ENCODE measurements at places on chromosomes 12 and 14.

- DNase-seq, result peak; percentile 93
Measured at GRCh38 chr12:52873832-52874572, 25.2 kb upstream of the KRT78 start.

- peak; percentile 75 for DNase-seq
Measured at GRCh38 chr14:64191756-64192155, 102.4 kb downstream of the ESR2 start.

DNA sequence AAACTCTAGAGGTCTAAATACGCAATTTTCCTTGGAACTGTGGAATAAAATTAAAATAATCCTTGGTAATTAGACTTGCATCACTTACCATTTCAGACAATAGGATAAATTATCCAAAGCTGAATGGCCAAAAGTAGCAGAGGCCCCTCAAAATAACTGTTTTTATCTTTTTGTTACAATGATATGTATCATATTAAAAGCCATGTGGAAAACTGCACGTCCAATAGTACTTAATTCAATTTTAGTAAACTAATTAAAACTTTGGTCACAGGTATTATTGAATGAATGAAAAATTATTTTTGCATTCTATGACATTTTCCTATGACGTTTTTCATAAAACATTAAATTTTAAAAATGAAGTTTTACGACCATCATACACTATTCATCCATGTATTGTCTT, 98.5 kb downstream of the CDK17 start:
- no peak for DNase-seq

GRCh38 chr12:99745895-99746294, 98.3 kb downstream of the GARIN6 start:
- DNase-seq, result no peak

DNA sequence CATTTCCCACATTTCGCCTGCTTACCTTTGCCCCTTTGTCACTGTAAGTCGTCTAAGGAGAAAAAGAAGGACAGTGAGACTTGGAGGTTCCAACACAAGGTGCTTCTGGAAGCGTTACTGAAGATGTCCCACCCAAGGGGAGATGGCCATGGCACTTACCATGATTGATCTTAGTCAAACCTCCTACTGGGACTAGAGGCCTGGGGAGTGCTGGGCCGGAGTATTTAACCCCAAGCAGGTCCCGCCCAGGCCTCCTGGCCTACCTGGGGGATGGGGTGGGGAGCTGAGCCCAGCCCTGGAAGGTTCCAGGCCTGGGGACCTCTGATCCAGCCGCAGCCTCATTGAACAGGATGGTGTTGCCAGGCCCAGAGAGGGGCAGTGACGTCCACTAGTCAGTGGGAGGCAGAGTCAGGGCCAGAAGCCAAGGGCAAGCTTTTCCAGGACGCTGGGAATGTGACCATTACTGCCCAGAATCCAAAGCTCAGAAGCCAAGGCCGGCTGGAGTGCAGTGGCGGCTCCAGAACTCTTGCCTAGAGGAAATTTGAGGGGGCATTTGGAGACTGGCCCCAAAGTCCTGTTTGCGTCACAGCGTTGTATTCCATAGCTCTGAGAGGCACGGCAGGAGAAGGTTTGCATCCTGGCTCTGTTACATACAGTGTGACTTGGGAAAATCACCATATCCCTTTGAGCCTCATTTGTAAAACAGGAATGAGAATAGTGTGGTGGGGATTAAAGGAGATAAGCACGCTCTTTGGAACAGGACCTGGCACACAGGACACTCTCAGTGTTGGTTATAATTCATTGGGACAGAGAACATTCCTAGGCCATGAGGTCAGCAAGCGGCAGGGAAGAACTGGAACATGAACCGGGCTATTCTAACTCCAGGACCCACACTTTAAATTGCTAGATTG, at the start of gene HPD:
HPD (minus strand) TSS at position 198 of the 911 bp plus-strand sequence; CDS start at position 162, 36 bp downstream.
- DNase-seq, result peak; percentile 93

DNA sequence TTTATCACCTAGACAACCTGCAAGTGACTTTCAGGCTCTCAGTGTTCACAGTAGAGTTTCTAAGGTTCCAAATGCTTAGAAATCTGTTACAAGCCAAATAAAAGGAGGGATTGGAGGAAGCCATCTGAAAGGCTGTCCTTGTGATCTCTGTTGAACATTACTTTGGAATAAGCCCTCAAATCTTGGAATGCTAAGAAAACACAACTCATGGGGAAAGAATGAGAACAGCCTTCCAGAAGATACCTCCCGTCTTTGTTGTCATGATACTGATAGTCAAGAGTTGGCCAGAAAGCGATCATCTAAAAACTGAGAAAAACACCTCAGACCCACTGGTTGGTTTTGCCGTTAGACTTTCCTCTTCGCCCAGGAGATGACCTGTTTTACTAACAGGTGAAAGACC, 44.4 kb upstream of the KCNK13 start:
- no peak for DNase-seq

DNA sequence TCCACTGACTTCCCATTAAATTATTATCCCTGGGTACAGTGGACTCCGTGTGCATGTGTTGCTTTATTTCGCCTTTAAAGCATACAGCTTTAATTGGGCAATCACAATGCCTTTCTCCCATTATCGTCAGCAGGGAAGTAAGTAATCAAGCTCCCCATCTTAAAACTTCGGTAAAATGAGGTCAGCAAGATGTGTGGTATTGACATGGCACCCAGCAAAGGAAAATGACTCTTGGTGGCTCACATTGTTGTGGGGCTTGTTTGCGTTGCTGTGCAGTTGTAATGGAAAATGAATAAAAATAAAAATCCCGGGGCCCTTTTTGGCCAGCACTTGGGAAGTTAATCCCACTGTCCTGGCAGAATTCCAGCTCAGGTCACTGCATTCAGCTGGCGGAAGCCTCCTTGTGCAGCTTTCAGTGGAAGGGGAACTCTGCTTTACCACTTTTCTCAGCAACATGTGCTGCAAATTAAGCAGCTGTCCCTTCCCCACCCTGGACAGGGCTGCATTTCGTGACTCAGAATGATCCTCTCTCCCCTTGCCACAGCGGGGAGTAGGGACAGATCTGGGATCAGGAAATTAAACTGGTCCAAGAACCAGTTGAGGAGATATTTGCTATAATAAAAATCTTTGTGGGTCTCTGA, 13.9 kb upstream of the ATP2A2 start:
- DNase-seq, result peak; percentile 88

DNA sequence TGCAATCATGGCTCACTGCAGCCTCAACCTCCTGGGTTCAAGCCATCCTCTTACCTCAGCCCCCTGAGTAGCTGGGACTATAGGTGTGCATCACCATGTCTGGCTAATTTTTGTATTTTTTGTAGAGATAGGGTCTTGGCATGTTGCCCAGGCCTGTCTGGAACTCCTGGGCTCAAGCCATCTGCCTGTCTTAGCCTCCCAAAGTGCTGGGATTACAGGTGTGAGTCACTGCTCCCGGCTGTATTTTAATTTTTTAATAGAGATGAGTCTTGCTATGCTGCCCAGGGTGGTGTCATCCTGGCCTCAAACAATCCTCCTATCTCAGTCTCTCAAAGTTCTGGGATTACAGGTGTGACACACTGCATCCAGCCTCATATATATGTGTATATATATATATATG, 31.7 kb upstream of the GPRC5A start:
- DNase-seq, result no peak

GRCh38 chr12:89225401-89225800, 126.9 kb downstream of the DUSP6 start:
- DNase-seq, result no peak

GRCh38 chr14:51124029-51124428, 29.1 kb upstream of the TRIM9 start:
- no peak for DNase-seq

GRCh38 chr14:55803873-55804553, 224.0 kb downstream of the KTN1 start:
- peak; percentile 61 for DNase-seq

GRCh38 chr14:59632381-59632780, 55.8 kb upstream of the CCDC175 start:
- peak; percentile 23 for DNase-seq

- DNase-seq, result no peak
Measured at GRCh38 chr12:131378861-131379665, 331.8 kb upstream of the SFSWAP start.

GRCh38 chr14:38727731-38728130, 375.3 kb downstream of the SEC23A start:
- no peak for DNase-seq
